ENCODE measurements at places on chromosomes 2 and 18.

- no peak for DNase-seq
Measured at GRCh38 chr18:23415515-23415914, 37.6 kb upstream of the RIOK3 start.

DNA sequence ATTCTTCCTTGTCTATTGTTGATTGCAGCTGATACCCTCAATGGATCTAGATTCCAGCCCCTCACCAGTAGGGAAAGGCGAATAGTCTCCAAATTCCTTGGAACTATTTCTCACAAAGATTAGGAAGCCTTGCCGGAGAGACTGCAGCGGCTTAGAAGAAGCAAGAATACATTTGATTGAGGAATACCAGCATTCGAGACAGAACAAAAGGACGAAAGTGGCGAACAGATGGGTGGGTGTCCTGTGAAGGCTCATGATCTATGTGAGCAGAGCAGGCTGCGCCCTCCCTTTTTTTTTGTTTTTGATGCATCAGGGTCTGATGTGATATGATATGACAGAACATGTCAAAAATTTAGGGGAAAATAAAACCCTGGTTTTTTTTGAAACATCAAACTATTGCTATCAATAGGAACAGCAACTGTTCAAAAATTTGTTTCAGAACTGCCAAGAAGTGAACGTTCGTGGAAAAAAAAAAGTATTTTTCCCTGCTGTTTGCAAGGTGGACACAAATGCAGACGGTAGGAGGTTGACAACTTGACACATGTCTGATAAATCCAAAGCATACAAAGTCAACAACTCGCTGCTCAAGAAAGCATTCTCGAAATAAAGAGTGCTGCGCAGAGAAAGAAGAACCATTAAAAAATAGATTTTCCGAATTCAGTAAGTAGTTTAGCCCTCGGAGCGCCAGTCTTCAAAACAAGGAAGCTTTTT is 49.1 kb downstream of the PTGR3 start:
- no peak for DNase-seq

- DNase-seq = no peak
Measured at GRCh38 chr2:39852831-39853230, 73.8 kb upstream of the THUMPD2 start.

DNA sequence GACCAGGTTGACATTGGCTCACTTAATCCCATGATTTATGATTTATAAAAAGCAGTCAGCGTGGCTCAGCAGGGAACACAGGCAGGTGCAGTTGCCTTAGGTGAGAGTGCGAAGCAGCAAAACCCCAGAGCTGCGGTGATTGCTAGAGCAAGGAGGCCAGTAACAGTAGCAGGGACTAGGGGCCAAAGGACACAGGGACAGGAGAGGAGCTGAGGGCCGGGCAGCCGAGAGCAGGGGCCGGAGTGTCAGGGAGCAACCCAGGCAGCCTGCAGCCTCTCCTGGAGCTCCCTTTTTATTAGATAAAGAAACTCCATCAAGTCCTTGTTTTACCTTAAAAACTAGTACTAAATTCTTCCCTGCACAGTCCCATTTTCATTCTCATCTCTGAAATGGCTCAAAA is 4.3 kb downstream of the MC2R start:
- DNase-seq = no peak

- peak; percentile 93 for DNase-seq
Measured at GRCh38 chr18:67359873-67360838, 156.4 kb downstream of the DSEL start.

- no peak for DNase-seq
Measured at GRCh38 chr18:12862874-12863482, 21.1 kb downstream of the PTPN2 start.

DNA sequence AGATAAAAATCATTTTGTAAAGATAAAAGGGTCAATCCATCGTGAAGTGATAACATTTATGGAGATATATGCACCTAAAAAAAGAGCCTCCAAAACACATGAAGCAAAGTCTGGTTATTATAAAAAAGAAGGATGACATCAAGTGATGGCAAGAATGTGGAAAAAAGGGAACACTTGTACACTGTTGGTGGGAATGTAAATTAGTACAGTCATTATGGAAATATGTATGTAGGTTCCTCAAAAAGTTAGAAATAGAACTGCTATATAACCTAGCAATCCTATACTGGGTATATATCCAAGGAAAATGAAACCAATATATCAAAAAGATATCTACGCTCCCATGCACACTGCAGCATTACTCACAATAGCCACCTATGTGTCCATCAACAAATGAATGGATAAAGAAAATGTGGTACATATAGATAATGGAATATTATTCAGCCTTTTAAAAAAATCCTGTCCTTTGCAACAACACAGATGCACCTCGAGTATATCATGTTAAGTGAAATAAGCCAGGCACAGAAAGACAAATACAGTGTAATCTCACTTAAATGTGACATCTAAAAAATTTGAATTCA is 28.9 kb downstream of the ABCB11 start:
- no peak for DNase-seq

DNA sequence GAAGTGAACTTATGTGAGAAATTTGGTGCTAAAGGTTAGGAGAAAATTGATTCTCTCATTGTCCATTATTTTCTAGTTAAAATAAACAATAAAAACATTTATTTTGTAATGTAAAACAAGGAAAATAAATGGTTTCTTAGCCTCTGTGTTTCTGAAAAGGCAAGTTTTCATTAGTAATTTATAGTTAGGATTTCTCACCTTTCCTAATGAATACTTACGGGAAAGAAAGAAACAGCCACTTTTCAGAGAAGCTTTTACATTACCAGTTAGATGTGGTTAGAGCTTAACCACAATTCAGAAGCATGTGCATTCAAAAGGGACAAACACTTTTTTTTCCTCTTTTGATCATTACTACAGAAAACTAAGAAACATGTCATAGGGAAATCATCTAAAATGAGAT is 18.8 kb downstream of the NEMP2 start:
- DNase-seq = no peak

DNA sequence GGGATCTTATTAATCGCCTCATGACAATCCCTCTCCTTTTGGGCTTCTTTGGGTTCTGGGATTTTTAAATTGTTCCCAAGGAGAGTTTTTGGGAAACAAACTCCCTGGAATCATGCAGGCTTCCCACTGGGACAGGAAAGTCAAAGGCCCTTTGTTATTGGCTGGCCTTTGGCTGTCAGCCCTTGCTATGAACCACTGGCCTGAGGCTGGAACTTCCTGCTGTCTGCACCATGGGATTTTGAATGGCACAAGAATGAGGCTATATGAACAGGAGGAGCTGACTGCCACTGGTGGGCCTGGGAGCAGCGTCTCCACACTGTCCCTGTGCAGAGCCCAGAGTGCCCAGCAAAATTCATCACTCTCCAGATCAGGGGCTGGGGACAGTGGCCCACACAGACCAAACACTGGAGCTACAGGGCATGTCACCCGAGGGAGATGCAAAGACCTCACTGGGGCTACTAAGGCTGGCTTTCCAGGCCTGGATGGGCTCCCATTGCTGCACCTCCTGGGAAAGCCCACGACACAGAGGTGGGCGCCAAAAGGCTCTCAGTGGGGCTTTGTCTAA is 35.7 kb downstream of the STEAP3 start:
- no peak for DNase-seq

DNA sequence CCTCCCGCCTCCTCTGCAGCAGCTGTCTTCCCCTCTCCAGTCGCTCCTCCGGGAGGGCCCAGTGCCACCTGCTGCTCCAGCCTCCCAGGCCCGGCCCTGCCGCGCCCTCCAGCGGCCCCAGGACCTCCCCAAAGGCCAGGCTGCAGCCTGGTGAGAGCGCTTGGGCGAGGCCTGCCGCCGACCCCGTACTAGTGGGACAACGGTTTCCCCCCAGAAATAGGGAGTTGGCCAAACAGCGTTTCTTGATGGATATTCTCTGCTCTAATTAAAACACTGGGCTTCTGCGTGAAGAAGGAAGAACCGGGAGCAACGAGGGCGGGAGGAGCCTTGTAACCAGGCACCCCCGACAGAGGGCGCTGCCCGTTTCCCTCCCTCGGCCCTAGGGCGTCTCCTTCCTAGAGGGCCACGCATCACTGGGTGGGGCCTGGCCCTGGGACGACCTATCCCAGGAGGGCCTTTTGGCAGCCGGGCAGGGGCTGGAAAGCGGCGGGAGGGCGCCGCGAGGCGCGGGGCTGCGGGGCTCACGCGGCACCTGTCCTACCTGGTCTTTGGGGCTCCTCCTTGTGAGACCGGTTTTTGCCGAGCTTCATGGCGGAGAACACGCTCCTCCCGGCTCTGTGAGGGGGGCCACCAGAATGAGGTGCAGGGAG is 25.4 kb upstream of the OTOF start:
- DNase-seq = peak; percentile 73

- DNase-seq = peak; percentile 18
Measured at GRCh38 chr2:150977296-150977695, 284.4 kb downstream of the RBM43 start.
